Astrocyte (in vitro differentiated cells and primary cell): ENCODE measurements at places on chromosomes 7 and 10.

DNA sequence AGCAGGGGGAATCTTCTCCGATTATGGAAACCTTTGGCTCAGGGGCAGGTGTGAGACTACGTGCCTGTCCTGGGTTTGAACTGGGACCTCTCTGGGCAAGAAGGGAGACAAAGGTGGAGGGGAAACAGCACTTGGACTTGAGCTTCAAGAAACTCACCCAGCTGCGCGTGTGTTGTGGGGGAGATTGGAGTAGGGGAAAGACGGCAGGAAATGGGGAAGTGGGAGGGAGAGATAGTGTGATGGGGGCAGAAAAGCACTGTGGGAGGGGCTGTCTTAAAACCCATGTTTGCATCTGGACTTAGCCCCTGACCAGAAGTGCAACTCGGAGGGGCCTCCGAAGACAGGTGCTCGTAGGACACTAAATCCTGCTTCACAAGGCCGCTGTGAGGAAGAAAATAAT lies 107.0 kb downstream of the HIP1 start:
- H3K4me3 ChIP-seq: no peak overlapping the region
- no peak overlapping the region for H3K27ac ChIP-seq
- H3K27me3 ChIP-seq: no peaks in the 10 kb centered on the region
- no peak for DNase-seq
- H3K4me1 ChIP-seq: no peaks in the 10 kb centered on the region

DNA sequence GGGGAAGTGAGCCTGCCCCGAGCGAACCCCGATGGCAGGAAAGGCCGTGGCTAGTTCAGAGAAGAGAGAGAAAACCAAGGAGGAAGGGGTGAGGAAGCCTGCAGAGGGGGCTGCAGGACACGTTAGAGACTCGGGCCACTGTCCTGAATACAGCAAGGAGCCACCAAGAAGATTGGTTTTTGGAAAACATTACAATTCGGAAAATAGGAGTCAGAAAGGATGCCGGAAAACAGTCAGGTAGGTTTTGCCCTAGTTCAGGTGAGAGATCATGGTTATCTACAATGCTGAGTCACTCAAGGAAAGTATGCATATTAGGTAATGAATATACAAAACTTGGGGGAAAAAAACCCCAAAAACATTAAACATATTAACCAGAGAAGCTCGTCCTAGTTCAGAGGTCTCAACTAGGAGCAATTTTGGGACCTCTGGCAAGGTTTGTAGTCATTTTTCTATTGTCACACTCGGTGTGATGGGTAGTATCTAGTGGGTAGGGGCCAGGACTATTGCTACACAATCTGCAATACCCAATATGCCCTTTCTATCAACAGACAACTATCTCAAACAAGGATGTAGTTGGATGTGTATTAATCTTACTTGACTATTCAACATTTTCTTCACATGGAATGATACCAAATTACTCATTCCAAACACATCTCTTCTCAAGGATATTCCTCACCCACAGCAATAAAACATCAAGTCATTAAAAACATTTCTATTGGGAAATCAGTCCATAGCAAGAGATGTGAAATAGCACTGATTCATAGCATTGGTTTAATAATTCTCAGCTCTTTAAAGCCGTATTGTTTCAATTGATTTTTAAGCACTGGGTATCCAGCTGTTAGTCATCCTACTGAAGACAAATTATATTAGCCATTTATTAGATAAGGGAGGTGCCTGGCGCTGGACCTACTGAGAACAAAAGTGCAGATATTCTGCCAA lies 74.4 kb upstream of the RSU1 start:
- no peaks in the 10 kb centered on the region for H3K36me3 ChIP-seq
- DNase-seq: peak; percentile 81
- peaks cover 9% of the 10 kb centered on the region for H3K4me1 ChIP-seq

- no peaks in the 10 kb centered on the region for H3K4me1 ChIP-seq
- no peak overlapping the region for H3K4me3 ChIP-seq
- no peaks in the 10 kb centered on the region for H3K27me3 ChIP-seq
- H3K27ac ChIP-seq: no peak overlapping the region
Observed at GRCh38 chr7:28266402-28266801, 85.8 kb upstream of the JAZF1 start.

DNA sequence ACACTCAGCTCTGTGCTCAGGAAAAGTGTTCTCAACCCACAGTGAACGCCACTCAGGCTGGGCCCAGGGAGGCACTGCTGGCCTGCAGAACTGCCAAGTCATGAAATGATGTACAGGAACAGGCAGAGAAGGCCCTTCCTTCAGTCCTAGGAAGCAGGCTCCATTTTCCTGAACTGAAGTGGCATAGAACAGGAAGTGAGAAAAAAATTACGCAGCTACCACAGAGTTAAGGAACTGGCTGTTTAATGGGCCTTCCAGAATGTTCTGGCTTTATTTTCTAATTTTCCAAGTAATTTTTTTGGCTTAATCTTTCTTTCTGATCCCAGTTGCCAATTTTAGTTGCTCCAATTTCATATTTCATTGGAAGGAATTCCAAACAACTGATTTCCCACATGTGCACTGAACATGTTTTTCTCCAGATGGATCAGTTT lies 39.3 kb downstream of the LRRC18 start:
- H3K27me3 ChIP-seq: no peaks in the 10 kb centered on the region
- H3K4me1 ChIP-seq: no peaks in the 10 kb centered on the region
- H3K4me3 ChIP-seq: no peak overlapping the region
- no peaks in the 10 kb centered on the region for H3K36me3 ChIP-seq
- no peak overlapping the region for H3K27ac ChIP-seq

- no peak for DNase-seq
- no peaks in the 10 kb centered on the region for H3K4me1 ChIP-seq
- H3K4me3 ChIP-seq: no peak overlapping the region
- H3K36me3 ChIP-seq: no peaks in the 10 kb centered on the region
Observed at GRCh38 chr10:49008091-49008490, 68.5 kb upstream of the LRRC18 start.

DNA sequence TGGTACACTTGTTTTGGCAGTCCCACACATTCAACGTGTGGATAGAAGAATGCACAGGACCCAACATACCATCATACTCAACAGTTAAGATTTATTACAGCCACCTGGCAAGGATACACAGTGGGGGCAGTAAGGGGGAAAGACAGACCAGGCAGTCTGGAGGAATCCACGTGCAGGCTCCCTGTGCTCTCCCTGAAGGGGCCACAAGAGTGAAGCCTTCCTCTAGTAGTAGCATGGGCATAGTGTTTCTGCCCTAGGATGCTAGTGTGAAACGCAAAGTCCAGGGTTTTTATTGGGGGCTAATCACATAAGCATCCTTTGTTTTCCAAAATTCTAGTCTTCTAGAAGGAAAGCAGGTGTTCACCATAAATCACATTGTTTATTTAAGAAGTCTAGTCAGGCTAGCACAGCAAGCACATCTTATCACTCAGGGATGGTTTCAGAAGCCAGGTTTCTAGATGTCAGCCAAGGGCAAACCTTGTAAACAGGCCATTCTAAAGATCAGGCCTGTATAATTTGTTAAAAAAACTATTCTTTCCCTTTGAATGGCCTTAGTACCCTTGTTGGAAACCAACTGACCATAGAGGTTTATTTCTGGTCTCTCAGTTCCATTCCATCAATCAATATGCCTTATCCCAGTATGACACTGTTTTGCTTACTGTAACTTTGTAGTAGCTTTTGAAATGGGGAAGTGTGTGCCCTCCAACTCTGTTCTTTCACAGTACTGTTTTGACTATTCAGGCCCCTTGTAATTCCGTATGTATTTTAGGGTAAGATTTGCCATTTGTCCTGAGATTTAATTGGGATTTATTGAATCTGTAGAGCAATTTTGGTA lies 12.4 kb upstream of the TFAM start:
- peaks cover 3% of the 10 kb centered on the region for H3K36me3 ChIP-seq
- H3K4me1 ChIP-seq: no peaks in the 10 kb centered on the region
- no peak overlapping the region for H3K4me3 ChIP-seq
- DNase-seq: no peak
- H3K27me3 ChIP-seq: no peaks in the 10 kb centered on the region

- H3K4me3 ChIP-seq: no peak overlapping the region
- no peaks in the 10 kb centered on the region for H3K4me1 ChIP-seq
- no peak for DNase-seq
Observed at GRCh38 chr7:25884265-25884828, 267.7 kb upstream of the NFE2L3 start.

DNA sequence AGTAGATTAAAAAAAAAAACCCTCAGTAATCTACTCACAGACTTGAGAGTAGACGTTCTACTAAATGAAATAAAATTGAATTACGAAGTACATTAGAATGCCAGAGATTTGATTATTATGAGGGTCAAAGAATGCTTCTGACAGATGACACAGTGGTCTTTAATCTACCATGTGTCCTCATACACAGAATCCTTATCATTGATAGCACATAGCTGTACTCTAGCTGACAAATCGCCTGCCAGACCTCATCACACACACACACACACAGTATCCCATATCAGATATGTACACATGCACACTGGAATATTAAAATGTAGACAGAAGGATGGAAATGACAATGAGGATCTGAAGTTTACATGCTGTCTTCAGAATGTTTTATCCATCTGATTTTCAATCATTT lies 104.6 kb downstream of the SORCS1 start:
- H3K36me3 ChIP-seq: no peaks in the 10 kb centered on the region
- H3K27me3 ChIP-seq: no peaks in the 10 kb centered on the region
- H3K27ac ChIP-seq: no peak overlapping the region
- no peak overlapping the region for H3K4me3 ChIP-seq

DNA sequence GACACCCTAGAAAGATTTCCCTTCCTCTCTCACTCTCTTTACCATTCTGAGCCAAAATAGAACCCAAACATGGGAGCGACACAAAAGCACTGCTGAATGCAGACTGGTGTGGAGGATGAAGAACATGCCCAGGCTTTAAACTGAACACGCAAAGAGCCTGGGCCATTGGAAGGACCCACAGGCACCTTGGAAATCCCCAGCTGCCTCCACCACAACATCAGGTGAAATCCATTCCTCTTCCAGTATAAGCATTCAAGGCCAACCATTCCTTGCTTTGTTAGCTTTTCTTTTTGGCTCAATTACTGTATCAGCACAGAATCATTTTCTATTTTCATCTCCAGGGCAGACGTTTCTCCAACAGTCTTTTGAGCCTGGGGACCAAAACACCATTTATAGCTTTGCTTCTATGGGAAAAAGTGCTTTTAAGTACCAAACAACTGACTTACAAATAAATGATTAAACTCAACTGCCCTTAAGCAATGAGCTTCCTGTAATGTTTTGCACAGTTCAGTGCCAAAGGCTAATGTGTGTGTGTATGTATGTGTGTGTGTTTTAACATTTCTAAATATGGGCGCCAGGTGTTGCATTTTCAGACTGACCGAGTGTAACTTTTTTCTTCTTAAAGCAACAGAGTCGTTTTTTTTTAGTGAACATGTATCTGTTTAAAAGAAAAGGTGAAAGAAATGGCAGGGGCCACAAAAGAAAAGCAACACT lies 16.2 kb upstream of the BLNK start:
- no peak overlapping the region for H3K27ac ChIP-seq
- DNase-seq: no peak
- H3K4me3 ChIP-seq: no peak overlapping the region
- H3K4me1 ChIP-seq: no peaks in the 10 kb centered on the region
- H3K27me3 ChIP-seq: peaks cover 4% of the 10 kb centered on the region
- H3K36me3 ChIP-seq: no peaks in the 10 kb centered on the region

GRCh38 chr10:25257646-25258045 lies 82.8 kb downstream of the GPR158 start:
- no peak for DNase-seq
- H3K4me1 ChIP-seq: no peaks in the 10 kb centered on the region
- H3K27me3 ChIP-seq: no peaks in the 10 kb centered on the region
- no peak overlapping the region for H3K4me3 ChIP-seq
- H3K36me3 ChIP-seq: no peaks in the 10 kb centered on the region

DNA sequence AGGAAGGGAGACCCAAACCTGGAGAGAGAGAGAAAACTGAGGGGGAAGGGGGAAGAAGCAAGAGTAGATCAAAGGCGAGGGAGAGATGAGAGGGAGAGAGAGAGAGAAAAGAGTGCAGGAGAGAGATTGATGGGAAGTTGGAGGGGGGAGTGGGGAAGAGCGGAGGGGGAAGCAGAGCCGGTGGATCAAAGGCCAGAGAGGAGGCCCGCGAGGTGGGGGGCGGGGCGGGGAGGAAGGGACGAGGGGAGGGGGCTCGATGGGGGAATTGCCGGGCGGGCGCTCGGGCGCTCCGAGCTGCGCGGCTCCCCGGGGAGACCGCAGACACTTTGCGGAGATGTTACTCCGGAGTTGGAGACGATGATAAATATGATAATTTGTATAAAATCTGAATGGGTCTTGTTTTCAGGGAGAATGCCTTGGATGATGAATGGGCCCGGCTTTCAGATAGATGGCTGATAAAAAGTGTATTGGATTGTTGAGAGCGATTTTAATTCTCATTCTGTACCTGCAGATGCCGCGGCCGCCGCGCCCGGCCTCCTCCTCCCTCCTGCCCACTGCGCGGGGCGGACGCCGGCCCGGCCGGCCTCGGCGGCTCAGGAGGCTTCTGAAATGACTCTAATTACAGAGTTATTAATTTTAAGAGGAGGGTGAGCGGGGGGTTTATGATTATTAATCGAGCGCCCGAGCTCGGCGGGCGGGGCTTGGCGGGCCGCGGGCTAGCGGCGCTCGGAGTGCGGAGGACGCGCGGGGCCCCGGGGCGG lies 21.4 kb upstream of the PAX2 start:
- DNase-seq: no peak
- no peak overlapping the region for H3K4me3 ChIP-seq
- no peak overlapping the region for H3K27ac ChIP-seq
- no peaks in the 10 kb centered on the region for H3K36me3 ChIP-seq
- H3K4me1 ChIP-seq: peaks cover 3% of the 10 kb centered on the region

DNA sequence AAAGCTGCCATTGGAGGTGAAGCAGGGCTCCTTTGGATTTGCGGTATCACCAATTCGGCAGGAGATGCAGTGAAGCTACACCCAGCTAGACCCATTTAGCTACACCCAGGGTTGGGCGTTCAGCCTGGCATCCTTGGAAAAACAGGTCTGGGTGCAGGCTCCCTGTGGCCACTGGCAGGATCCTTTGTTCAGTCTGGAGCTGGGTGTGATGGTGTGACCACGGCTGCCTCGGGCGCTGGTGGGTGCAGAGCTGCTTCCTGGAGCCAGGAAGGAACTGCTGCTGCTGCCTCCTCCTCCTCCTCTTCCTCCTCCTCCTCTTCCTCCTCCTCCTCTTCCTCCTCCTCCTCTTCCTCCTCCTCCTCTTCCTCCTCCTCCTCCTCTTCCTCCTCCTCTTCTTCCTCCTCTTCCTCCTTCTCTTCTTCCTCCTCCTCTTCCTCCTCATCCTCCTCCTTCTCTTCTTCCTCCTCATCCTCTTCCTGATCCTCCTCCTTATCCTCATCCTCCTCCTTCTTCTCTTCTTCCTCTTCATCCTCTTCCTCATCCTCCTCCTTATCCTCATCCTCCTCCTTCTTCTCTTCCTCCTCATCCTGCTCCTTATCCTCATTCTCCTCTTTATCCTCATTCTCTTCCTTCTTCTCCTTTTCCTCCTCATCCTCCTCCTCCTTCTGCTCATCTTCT lies 84.0 kb downstream of the GRK5 start:
- H3K27ac ChIP-seq: no peak overlapping the region
- no peak for DNase-seq
- H3K4me3 ChIP-seq: no peak overlapping the region
- H3K27me3 ChIP-seq: no peaks in the 10 kb centered on the region
- H3K36me3 ChIP-seq: no peaks in the 10 kb centered on the region

GRCh38 chr7:100469227-100470044 lies 5.4 kb upstream of the SPACDR start:
- H3K36me3 ChIP-seq: no peaks in the 10 kb centered on the region
- no peak for DNase-seq
- H3K4me3 ChIP-seq: no peak overlapping the region
- H3K4me1 ChIP-seq: peaks cover 7% of the 10 kb centered on the region
- H3K27ac ChIP-seq: no peak overlapping the region

GRCh38 chr10:62004042-62004441 lies 102.5 kb downstream of the ARID5B start:
- no peak for DNase-seq
- no peaks in the 10 kb centered on the region for H3K27me3 ChIP-seq
- H3K27ac ChIP-seq: no peak overlapping the region
- peaks cover 10% of the 10 kb centered on the region for H3K36me3 ChIP-seq
- H3K4me3 ChIP-seq: no peak overlapping the region
